T-cell (primary cell): ENCODE measurements at places on chromosomes 11 and 22. TPM values are rescaled to one million over a fixed set of nuclear protein-coding genes. Genes with fewer than 3 reads are reported as not detected.

GRCh38 chr11:36326524-36327419 is 30.7 kb downstream of the PRR5L start:
- DNase-seq: no peak

DNA sequence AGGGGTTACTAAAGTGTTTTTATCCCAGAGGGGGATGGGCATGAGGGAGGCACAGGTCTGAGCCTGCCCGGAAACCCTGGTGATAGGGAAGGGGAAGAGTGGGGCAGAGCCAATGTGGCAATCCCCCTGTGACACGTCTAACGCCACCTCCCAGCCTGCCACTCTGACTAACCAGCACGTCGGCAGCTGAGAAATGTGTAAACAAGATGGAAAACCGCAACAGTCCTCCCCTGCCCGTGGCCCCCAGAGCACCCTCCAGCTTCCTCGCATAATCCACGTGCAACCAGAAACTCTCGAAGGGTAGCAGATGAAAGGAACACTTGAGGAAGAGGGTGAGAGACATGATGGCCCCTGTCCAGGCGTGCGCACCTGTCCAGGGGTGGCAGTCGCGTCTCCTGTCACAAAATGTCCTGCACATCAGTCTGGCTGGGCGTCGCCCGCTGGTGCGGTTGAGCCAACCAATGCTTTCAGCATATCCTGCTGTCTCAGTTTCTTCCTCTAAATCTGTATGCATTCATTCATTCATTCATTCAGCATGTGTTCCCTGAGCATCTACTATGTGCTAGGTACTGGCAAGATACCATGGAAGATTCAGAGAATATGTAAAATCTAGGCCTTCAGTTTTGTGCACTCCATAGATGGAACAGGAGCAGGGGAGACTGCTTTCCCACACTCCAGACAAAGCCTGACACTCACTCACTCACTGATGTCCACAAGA is 4.5 kb downstream of the TMPRSS4 start:
- no peak for DNase-seq

Gene RIC3
- 36.6 TPM for total RNA-seq

DNA sequence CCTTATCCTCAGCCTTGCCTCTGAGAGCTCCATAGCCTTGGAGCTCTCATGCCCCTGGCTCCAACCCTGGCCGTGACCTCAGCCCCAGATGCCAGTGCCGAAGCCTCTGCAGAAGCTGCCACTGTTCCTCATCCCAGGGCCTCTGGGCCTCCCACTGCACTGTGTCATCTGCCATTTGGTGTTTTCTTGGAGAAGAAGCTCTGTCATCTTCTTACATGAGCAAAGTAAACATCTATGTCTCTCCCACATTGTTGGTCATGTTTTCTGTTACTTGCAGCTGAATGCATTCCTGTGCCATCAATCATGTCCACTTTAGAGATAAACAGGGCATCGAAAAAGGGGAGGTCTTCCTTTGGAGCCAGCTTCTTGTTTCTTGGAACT is 45.0 kb upstream of the FTH1 start:
- no peak for DNase-seq

DNA sequence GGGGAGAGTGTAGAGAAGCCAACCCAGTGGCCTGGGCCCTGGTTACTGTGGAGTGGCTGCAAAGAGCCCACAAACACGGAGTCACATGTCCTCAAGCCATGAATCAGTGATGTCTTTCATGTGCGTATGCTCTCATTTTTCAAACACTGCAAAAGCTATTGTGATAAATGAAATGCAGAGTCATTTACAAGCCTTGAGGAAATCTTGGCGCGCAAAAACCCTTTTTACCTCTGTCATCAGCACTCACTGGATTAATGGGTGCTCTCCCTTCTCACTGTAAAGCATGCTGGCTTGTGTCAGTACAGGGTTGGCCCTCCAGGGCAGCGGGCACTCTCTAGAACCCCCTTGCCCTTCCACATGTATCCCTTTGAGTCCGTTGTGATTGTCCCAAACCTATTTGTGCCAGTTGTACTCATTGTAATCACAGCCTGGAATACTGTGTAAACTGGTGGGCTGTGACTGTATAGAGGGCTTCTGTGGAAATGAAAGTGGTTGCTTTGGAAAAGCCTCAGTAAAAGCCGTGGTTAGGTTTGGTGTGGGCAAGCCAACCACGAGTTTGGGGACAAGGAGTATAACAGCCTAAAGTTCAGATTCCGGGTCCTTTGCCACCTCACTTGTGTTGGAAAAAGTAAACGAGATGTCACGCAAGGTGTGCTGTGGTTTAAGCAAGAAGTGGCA is 10.4 kb downstream of the GNAZ start:
- no peak for DNase-seq

Gene SLC43A3
- 17.0 TPM for total RNA-seq

Gene ADM2
- 1.5 TPM for total RNA-seq

- no peak for DNase-seq
Measured at GRCh38 chr22:39238966-39239505, 5.7 kb downstream of the PDGFB start.

- no peak for DNase-seq
Measured at GRCh38 chr11:11427140-11427539, 74.1 kb upstream of the CSNK2A3 start.

DNA sequence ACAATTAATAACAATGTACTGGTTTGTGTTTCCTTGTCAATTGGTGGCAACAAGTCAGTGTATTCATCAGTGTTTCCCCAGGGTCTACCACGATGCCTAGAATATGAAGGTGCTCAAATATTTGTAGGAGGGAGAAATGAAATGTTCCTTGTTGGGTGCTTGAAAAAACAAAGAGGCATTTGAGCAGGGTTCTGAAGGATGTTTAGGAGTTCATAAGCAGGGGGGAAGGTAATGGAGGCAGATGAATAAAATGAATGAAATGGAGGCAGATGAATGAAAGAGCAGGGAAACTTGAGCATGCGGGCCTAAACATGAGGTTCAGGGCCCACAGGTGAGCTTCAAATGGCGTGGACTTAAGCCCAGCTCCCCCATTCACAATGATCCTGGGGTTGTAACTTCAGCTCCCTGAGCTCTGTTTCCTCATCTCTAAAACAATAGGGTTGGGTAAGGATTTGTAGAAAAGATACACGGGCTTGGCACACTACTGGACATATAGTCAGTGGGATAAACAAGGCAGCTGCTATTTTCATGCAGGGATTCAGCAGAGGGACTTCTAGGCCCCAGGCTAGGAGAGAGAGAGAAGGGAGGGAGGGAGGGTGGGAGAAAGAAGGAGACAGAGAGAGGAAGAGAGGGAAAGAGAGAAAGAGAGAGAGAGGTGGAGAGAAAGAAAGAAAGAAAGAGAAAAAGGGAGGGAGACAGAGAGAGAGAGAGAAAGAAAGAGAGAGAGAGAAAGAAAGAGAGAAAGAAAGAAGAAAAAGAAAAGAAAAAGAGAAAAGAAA is 73.7 kb downstream of the MN1 start:
- no peak for DNase-seq

DNA sequence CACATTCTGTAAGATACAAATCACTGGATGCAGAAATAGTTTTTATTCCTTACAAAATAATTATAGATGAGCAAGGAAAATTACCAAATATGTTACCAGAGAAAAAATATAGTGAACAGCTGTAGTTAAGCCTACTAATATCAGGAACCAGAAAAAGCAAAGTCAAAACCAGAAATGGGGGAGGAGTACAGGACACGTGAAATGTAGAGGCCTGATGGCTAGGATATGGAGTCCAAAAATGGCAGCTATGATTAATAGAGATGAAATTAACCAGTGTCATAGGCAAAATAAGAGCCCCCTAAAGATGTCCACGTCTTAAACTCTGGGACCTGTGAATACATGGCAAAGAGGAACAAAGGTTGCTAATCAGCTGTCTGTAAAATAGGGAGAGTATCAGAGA is 34.1 kb downstream of the MRE11 start:
- DNase-seq: no peak

GRCh38 chr11:27153136-27153535 is 112.5 kb downstream of the BBOX1 start:
- no peak for DNase-seq

DNA sequence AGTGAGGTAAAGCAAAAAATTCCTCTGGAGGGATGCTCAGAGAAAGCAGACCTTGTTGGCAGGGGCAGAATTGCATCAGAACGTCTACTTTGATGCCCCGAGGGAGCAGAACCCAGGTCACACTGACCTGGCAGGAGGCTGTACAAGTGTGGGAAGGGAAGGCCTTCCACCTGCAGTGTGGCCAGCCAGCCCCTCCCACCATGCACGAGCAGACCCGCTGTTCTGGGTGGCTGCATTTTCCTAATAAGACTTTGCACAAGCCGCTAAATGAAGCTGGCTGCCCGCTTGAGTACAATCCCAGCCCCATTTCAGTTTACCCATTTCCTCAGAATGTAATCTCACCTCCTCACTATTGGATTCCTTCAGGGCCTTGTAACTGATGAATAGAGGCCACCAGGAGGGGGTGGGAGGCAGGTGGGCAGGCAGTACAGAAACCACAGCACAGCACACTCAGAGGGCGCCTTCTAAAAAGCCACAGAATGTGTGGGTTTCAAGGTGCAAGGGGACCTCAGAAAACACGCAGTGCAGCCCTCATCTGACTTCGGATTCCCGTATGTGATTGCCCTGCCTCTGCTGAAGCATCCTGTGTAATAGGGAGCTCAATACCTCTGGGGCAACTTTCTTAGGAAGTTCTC is 316.6 kb downstream of the OPCML start:
- DNase-seq: no peak

DNA sequence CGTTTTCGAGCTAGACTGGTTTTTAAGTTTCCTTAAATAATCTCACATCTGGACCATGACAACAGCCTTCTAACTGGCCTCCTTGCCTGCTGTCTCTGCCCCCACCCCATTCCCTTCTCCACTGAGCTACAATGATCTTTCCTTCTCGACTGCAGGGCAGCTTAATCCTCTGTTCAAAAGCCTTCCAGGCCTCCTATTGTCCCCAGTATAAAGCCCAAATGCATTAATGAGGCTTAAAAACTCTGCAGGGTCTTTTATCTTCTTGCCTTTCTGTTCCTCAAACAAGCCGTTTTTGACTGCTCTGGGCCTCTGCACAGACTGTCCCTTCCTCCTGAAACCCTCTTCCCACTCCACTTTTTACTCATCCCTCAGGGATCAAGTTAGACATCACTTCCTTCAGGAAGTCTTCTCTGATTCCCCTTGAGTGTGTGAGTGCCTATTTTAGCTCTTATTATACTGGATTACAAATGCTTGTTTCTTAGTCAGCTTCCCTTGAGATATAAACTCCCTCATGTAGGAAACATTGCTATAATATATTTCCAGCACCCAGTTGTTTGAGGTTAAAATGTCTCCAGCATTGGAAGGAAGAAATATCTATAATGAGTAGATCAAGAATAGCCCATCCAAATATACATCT is 23.6 kb upstream of the PAMR1 start:
- no peak for DNase-seq

Gene LBHD1
- 21.0 TPM for total RNA-seq

Gene BARX2
- not detected for total RNA-seq

DNA sequence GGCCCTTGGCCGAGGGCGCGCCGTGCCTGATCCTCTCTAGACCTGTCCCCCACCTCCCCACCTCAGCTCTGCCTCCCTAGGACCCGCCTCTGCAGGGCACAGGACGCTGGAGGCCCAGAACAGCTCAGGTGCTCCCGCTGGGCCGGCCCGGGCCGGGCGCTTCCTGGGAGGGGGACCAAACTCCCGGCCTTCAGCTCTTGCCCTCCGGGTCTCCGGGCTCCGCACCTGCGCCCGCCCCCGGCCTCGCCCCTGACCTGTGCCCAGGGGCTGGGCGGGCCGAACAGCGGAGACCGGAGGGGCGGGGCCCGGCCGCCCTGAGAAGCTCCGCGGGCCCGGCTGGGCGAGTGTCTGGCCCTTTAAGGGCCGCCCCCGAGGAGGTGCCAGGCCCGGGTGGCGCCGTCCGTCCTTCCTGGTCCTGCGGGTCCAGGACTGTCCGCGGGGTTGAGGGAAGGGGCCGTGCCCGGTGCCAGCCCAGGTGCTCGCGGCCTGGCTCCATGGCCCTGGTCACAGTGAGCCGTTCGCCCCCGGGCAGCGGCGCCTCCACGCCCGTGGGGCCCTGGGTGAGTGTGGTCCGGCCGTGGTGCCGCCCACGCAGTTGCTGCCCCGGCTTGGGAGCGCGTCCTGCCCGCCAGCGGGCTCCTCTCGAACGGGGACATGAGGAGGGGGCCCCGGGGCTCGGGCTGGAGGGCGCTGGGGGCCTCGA is at the start of gene SSH3:
SSH3 (plus strand) TSS at position 399 of the 703 bp plus-strand sequence; CDS start at position 495, 96 bp downstream.
- no peak for DNase-seq

DNA sequence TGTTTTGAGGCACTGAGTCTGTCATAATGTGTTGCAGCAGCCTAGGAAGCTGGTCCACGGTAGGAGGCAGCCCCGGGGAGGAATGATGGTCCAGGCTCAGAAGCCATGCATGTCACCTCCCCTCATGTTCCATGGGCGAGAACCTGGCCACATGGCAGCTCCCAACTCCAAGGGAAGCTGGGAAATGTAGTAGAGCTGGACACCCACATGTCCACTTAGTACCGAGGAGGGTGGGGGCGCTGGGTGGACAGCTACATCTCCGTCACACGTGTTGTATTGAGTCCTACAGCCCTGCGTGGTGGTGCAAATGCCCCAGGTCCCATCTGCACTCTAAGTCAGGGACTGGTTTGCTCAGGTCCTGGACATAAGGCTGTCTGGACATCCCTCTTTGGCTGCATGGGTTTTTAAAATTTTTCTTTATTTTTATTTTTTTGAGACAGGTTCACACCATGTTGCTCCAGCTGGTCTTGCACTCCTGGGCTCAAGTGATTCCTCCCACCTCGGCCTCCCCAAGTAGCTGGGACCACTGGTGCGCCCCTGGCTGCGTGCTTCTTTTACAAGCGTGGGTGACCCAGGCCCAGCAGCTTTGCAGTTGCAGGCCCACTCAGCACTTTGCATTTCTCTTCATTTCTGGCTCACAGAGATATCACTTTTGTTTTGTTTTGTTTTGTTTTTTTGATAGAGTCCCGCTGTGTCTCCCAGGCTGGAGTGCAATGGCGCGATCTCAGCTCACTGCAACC is 3.9 kb upstream of the CTTN start:
- no peak for DNase-seq

Gene PDE2A
- 1.8 TPM for total RNA-seq

DNA sequence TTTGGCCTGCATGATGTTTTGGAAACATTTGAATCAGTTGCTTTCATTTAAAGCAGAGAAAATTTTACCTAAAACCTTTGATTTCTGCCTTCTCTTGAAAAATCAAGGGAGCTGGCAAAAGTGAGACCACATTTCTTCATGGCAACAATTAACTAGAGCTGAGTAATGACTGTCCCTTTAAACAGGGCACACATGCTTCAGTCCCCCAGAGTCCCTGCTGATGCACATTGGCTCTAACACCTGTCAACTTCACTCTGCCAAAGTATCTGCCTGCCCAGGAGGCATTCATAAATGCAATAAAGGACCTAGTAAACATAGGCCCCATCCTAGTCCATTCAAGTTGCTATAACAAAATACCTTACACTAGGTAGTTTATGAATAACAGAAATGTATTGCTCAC is 87.1 kb upstream of the LDLRAD3 start:
- no peak for DNase-seq
